ENCODE measurements at places on chromosomes 6 and 20.

GRCh38 chr20:33400812-33401183 lies 521 bp downstream of the CDK5RAP1 start:
- DNase-seq, result no peak

- DNase-seq, result no peak
Measured at GRCh38 chr20:5095931-5096330, 23.8 kb downstream of the PCNA start.

DNA sequence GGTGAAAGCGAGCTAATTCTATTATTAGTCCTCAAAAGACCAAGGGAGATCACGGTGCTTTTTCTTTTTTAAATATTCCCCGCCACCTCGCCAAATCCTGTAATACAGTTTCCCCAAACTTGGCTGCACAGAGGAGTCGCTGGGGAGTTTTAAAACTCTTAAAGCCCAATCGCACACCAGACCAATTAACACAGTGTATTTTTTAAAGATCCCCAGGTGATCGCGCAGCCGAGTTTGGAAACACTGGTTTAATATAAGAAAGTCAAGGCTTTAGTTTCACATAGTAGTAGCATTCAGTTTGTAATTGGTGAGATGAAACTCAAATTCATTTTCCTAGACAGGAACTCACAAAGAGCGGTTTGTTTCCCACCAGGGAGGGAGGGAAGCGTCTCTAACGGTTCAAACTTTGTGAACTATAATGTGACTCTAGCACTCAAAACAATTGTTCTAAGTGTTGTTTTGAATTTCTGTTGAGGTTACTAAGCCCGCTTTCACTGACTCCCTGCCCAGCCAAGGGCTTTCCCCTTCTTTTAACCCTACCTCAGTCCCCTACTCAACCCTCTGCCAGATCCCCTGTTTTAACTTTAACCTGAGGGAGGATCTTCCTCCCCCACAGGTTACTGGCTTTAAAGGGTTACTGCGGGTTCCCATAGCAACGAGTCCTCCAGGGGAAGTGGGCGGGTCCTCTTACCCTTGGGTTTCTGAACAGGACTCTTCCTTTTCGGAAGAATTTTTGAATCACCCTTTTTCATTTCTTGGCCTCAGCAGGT lies 25.7 kb upstream of the BTBD3 start:
- DNase-seq, result no peak

DNA sequence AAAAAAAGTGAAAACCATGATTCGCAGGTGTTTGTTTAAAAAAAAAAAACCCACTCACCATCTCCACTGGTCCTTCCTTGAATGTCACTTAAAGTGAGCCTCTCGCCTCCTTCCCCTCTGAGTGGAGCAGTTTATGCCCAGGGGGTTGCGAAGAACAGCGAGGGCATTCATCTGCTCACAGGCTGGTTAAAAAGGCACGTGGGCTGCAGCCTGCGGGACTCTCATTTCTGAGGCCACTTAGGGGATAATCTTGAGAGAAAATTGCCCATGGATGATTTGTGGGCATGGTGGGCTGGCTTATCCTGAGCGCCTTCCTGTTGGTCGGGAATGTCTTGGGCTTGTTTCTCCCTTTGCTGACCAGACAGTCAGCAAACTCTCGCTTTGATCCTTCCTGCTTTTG lies 18.9 kb downstream of the BCAS4 start:
- no peak for DNase-seq

- DNase-seq, result no peak
Measured at GRCh38 chr20:32672982-32673851, 524 bp downstream of the C20orf203 start.

- DNase-seq, result no peak
Measured at GRCh38 chr6:106160189-106160588, 74.1 kb downstream of the PRDM1 start.

- no peak for DNase-seq
Measured at GRCh38 chr6:14765721-14766390, 480.0 kb upstream of the JARID2 start.

DNA sequence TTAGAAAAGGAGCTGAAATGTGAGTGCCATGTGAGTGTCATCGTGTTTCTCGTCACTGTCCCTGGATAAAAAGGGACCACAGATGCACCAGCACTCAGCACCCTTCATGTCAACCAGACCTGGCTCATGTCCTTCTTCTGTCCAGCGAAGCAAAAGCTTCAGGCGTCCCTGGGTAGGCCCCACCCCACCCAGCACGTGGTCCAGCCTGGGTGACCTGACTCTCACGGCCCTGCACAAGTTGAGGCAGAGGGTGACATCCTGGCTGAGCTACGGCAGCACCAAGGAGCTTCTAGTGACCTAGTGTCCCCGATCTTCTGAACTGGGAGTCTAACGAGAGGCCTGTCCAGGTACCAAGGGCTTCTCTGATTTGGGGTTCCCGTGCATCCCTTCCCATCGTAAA lies 37.8 kb downstream of the PSMG4 start:
- DNase-seq, result no peak

- no peak for DNase-seq
Measured at GRCh38 chr20:17316316-17317038, 89.6 kb downstream of the PCSK2 start.

GRCh38 chr6:169793408-169793807 lies 42.0 kb downstream of the ERMARD start:
- no peak for DNase-seq

- no peak for DNase-seq
Measured at GRCh38 chr6:90305800-90306448, 9.3 kb upstream of the BACH2 start.

- DNase-seq, result no peak
Measured at GRCh38 chr6:33578588-33579011, 1.5 kb downstream of the BAK1 start.

DNA sequence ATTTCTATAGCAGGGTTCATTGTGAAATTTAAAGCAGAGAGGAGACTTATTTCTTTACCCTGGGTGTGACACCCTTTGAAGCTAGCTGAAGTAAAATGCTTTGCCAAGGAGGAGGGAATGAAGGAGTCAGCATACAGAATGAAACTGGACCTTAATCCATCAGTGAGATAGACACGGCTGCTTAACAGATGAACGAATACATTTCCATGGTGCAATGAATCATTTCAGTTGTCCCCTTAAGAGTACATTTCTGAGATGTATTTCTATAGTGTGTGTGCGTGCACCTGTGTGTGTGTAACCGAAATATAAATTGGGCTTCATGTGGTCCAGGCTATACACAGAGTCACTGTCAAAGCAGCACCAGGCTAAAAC lies 73.8 kb upstream of the CD93 start:
- DNase-seq, result no peak

GRCh38 chr20:4299773-4300172 lies 284.4 kb upstream of the RNF24 start:
- DNase-seq, result no peak

GRCh38 chr20:23108871-23109270 lies 22.7 kb upstream of the CD93 start:
- DNase-seq, result no peak

GRCh38 chr6:43848671-43849391 lies 78.8 kb downstream of the VEGFA start:
- no peak for DNase-seq

DNA sequence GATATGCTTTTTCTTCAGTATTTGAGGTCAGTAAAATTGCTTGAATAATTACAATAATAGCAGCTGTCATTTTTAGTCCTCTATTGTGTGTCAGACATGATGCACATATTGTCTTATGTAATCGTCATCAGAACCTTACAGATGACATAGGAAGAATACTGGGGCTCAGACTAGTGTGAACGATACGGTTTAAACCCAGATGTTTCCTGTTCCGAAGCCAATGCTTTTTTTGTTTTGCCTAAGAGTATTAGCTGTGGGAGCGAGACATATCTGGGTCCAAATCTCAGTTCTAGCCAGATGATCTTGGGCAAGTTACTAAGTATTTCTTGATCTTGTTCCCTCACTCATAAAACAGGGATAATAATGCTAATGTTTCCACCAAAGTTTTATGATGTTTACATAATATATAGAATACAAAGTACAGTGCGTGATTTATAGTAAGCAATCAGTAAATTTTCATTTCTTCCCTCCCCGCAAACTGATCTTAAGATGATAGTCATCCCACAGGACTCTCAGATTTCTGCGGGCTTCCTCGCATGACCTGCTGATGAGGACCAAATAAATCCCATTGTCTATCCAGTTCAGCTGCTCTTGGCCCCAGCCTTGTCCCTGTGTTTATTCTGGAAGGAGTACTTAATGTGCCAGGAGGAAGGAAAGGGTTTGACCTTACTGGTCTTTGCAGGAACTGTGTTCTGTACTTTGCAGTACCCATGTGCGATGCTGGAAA lies 98.2 kb downstream of the CAP2 start:
- no peak for DNase-seq

GRCh38 chr6:143361536-143362191 lies 88.8 kb downstream of the ADAT2 start:
- DNase-seq, result no peak

- no peak for DNase-seq
Measured at GRCh38 chr6:39471954-39472659, 149.6 kb upstream of the KCNK16 start.

DNA sequence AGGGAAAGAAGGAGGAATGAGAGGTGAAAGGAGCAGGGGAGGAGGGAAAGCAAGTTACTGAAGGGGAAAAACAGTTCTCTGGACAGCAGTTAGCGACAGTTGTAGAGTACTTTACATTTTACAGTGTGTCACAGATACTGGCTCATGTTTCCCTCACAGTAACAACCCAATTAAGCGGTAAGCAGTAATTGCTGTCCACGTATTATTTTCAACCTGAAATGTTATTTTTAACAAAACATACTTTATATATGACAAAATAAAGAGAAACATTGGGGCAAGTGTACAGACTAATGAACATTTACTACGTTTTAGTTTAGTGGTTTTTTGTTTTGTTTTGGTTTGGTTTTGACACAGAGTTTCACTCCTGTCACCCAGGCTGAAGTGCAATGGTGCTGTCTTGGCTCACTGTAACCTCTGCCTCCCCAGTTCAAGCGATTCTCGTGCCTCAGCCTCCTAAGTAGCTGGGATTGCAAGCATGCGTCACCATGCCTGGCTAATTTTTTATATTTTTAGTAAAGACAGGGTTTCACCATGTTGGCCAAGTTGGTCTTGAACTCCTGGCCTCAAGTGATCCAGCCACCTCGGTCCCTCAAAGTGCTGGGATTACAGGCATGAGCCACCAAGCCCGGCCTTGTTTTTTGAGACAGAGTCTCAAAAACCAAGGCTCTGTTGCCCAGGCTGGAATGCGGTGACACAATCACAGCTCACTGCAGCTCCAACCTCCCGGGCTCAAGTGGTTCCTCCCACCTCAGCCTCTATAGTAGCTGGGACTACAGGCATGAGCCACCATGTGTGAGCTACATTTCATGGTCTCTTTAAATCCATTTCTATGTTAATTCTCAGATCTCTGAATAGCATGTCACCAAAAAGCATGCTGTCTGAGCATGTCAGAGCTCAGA lies 22.6 kb upstream of the BTN3A2 start:
- DNase-seq, result no peak

- DNase-seq, result no peak
Measured at GRCh38 chr20:38115205-38115604, 49.9 kb downstream of the TGM2 start.

GRCh38 chr6:141174932-141175331 lies 957.8 kb upstream of the GJE1 start:
- DNase-seq, result no peak

DNA sequence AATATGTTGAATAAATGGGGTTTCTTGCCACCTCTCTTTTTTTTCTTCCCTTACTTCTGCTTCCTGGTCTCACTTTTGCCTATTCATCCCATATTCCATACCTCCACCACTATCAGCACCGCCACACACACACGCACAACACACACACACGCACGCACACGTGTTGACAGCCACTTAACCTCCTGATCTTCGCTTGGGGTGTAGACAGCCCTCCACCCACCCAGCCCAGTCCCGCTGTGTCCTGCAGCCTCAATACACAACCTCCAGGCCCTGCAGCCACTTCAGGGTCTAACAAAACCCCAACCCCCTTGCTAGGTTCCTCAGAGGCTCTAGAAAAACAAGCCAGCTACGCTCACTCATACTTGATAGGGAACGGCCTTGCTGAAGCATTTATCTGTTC lies 72.3 kb downstream of the LINC00237 start:
- DNase-seq, result no peak

DNA sequence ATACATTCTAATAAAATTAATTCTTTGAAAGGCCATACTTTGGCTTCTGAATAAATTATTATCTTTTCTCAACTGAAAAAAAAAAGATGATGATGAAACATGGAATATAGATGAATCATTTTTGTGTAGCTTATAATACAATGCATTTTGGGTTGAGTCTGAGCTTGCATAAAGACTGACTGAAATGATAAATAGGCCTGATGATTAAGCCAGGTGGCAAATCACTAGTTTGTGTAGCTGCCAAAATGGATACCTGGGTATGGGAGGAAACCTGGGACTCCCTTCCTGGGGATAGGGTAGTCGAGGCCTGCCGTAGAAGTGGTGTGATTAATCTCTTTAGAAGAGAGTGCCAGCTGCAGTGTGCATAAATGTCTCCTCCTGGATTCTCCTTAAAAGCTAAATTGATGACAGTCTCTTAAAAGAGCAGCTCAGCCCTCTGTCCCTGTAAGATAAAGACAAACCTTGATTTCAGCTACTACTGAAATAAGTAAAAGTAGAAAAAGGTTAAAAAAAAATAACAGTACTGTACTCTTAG lies 275.1 kb downstream of the GRIK2 start:
- DNase-seq, result no peak

- DNase-seq, result no peak
Measured at GRCh38 chr6:13044390-13044789, 283.9 kb downstream of the TBC1D7 start.

GRCh38 chr20:44642203-44643153 lies 9.0 kb downstream of the ADA start:
- DNase-seq, result no peak

GRCh38 chr20:38607351-38607750 lies 5.7 kb downstream of the ARHGAP40 start:
- DNase-seq, result no peak

DNA sequence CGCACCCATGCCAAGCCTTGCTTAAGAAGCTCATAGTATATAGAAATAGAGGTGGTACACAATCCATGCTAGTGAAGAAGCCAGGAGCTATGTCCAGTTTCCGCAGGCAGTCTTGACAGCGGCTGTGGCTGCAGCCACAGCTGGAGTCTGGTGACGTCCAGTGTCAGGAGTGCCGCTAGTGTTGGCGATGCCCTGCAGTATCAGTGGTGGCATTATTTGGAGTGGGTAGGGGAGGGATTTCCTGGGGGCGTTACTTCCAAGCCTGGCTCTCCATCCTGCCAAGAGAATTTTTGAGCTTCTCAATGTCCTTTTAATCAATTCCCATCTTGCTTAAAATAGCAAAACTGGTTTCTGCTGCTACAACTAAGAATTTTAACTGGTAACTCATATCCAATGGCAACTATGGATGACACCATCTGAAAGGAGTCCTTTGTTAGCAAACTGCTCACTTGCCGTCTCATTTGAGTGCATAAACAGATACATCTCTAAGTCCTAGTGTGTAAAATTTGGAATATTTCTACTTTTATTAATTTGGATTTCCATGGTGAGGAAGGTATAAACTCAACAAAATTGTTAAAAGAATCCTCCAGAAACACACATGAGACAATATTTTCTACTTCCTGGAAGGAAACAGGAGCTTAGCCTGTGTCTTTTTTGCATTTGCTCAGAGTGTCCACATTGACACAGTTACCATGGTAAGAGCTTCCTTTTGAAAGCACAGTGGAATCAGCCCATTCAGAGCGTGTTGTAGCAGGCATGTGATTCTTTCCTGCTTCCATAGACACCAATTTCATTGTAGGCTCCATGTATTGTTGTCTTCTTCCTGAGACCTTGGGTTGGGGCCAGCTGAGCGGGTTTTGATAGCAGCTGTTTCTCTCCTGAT lies 44.6 kb upstream of the PXDC1 start:
- no peak for DNase-seq
